A172 (cell line): ENCODE measurements at places on chromosomes 3 and 15. TPM values are rescaled to one million over a fixed set of nuclear protein-coding genes. Genes with fewer than 3 reads are reported as not detected.

The NR2F2 gene
- total RNA-seq = 9.2 and 16.2 TPM in 2 replicates

The MUSTN1 gene
- 0.22 TPM in 1 of 2 replicates, not detected in the other for total RNA-seq

The FMN1 gene
- total RNA-seq = 0.36 and 0.95 TPM in 2 replicates

The DISP2 gene
- 0.19 and 0.36 TPM in 2 replicates for total RNA-seq

The ENTPD3 gene
- total RNA-seq = not detected in 2 replicates

The ZMYND10 gene
- 0.09 and 0.62 TPM in 2 replicates for total RNA-seq

The SI gene
- total RNA-seq = not detected in 2 replicates
